MV-4-11 (cell line): ENCODE measurements at places on chromosomes 12 and 14.

DNA sequence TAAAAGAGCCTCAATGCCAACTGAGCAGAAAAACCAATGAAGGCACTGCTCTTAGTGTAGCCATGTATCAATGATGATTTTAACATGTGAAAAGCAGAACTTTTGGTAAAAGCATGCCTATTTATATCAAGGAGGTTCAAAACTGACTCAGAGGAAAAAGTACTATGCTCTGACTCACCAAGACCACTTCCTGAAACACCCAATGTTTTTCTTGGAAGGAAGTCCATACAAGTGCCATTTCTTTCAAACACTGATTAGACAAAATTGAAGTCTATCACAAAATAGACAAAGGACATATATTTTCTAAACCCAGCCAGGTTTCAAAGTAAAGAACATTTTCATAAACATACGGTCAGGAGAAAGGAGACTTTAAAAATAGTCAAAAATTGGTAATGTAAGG lies 88.6 kb downstream of the EPS8 start:
- DNase-seq: peak; percentile 96

DNA sequence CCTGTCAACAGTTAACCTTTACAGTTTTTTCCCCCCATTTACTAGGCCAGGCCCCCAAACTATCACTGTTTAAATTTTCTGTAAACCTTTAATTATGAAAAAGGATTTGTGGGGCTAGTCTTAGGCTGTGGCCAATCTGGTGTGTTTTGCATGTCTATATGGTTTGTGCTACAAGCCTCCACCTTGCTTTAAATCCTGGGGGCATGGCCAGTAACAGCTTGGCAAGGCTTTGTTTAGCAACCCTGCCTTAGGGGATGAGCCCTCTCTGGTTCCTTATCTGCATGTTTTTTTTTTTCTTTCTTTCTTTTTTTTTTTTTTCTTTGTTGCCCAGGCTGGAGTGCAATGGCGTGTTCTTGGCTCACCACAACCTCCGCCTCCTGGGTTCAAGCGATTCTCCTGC lies 102.7 kb downstream of the KCNMB4 start:
- peak; percentile 43 for DNase-seq

DNA sequence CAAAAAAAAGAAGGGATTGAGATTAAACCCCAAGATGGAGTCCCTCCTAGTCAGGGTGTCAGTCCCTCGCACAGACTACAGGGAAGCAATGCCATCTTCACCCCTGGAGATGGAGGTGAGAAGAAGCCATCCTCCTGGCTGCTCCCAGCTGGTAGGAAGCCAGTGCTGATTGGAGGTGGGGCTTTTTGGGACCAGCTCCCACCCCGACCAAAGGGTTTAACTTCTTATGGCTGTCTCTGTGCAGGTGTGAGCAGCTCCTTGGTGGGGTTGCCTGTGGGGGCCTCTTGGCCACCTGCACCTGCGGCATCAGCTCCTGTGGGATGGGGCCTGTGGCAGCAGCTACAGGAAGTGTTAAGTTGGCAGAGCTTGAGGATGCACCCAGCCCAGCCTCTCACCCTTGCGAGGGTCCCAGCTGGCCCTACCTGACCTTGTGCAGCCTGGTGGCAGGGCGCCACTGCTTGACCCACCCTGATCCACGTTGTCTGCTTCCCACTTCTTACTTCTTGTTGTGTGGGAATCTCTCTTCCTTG lies 3.8 kb upstream of the KRT86 start:
- DNase-seq: no peak

DNA sequence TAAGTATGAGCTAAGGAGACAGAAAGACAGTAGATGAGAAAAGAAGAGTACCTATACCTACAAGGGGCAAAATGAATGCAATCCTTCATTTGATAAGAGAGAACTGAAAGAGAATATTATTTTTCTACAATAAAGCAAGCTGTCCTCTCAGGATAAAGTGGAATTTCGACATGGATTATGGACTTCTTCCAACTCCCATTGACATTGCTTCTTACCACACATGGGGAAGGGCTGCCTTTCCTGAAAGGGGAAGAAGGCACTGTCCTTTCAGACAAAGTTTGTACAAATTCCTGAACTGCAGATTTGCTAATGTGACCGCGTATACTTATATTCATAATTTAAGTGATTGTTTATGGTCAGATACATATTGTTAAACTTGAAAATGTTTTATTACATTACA lies 4.3 kb upstream of the HEBP1 start:
- peak; percentile 8 for DNase-seq

- no peak for DNase-seq
Observed at GRCh38 chr12:130838284-130838950, 633 bp downstream of the STX2 start.

DNA sequence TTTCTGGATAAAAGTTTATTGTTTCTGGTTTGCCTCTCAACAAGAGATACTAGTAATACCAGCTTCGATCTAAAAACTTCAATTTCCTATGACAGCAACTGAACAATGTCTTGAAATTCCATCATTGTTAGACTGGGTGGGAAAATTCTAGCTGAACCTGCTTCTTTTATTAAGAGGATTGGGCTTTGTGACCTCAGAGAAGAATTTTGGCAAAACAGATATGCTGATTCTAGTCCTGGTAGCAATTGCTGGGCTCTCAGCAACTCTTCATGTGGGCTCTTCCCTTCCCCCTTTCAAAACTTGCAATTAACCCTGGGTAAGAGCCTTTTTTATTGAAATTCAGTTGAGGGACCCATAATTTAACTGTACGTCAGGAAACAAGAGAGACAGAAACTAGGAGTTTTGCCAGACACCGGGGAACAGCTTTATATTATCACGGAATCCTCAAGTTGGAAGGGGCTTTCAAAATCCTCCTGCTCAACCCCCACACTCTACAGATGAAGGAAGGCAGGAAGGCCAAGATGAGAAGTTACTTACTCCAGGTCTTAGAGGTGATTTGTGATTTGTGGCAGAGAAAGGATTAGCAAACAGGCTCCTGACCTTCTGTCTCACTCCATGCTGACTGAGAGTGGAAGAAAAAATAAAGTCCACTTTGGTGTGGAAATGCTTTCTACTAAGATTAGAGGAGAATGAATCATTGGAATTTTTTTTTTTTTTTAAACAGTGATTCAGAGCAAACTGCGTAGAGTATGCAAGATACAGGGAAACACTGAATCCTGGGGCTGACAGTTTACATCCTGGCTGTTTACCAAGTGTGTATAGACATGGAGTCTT lies 239.0 kb upstream of the ATP2B1 start:
- DNase-seq: peak; percentile 23

GRCh38 chr14:44782775-44783238 lies 178.9 kb downstream of the KLHL28 start:
- DNase-seq: no peak

- no peak for DNase-seq
Observed at GRCh38 chr12:112164011-112164660, 38.8 kb downstream of the TRAFD1 start.

DNA sequence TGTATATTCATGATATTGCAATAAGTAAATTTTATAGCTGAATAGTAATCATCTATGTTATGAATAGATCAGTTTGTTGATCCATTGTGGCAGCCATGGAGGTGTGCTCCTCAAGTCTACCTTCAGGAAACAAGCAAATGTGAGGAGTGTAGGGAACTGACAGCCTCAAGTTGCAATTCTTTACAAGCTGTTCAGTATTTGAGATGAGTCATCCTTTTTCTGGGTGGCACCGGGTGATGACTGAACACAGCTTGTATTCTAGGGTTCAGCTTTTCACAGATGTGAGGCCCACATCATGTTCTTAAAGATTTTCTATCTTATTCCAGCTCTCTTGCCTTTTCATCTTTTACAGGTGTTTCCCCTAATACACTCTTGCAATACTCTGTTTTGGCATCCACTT lies 452.4 kb downstream of the KCNH5 start:
- no peak for DNase-seq

DNA sequence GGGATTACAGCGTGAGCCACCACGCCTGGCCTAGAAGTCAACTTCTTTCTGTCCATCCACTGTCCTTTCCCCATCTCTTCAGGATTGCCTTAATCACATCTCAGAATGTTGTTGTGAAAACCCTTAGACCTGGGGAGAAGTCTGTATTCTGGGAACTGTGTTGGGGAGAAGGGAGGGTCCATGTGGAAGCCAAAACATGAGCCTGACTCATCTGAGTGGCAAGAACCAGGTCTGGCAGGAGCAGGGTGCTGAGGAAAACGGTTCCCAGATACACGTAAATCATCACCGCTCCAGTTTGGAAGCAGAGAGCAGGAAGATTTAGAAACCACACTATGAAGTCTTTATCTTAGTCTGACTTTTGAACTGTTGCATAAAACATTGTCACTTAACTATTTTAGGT lies 245.6 kb upstream of the RGS6 start:
- DNase-seq: no peak

DNA sequence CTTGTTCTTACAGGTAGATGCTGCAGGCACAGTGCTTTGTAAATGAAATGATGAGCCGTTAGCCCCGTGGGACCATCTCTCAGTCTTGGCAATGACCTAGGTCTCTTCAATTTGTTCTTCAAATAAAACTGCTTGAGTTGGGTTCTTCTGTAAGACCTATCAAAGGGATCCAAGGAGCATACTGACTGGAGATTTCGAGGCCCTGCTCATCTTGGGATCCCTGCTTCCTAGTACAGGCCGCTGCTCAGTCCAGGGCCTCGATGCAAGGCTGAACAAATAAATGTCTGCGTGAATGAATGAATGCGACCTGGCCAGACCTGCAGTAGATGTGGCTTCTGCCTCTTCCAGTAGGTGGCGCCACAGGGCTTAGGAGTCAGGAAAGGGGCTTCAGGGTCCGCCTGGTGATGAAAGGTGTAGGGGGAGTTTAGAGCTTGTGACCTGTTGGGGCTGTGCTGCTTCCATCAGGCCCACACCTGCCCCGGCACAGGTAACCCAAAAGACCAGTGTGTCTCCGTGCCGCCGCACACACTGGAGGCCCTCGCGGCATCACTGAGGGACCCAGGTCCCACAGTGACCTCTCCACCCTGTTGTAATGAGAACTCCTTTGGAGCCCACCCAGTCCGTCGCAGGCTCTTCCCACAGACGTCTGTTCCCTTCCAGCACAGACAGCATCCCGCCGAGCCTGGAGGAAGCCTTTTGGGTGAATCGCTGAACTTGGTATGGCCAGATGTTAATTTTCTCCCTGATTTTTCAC lies 4.4 kb downstream of the CACNA1C start:
- DNase-seq: peak; percentile 34
